ENCODE measurements at places on chromosomes 16 and 17.

DNA sequence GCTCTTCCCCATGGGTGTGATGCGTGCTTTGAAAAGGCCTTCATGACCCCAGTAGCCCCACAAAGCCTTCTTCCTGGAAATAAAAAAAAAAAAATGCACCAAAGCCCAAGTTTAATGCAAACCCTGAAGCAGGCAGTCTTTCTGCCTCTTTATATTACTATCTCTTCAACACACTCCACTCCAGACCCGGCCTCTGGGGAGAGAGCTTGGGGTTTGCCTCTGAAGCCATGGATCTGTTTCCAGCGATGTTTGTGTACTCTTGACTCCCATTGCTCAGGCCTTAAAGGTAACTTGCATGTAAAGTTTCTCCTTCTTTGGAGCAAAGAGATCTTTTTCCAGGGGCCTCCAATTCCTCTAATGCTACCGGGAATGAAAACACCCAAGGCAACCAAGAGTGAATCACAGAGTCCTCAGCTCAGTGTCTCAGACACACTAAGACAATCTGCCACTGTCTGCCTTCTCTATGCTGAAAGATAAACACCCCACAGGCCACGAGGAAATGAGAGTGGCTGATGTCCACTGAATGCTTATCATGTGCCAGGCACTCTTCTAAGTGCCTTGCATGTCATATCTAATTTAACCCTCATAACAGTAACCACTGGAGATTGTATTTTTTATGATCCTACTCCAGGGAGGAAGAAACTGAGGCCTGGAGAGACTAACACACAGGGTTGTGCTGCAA lies 56.4 kb upstream of the AKTIP start:
- H3K27me3 ChIP-seq: peaks cover 8% of the 10 kb centered on the region
- peaks cover 1% of the 10 kb centered on the region for H3K4me1 ChIP-seq
- no peak overlapping the region for H3K27ac ChIP-seq
- no peaks in the 10 kb centered on the region for H3K36me3 ChIP-seq
- DNase-seq: no peak

- peaks cover 5% of the 10 kb centered on the region for H3K27me3 ChIP-seq
- no peaks in the 10 kb centered on the region for H3K4me1 ChIP-seq
- no peak for DNase-seq
- no peaks in the 10 kb centered on the region for H3K36me3 ChIP-seq
- peak overlapping the region; percentile 99 for H3K4me3 ChIP-seq
- H3K27ac ChIP-seq: peak overlapping the region; percentile 62
These were observed 690 bp downstream of the NDE1 start for GRCh38 chr16:15650698-15651171.

GRCh38 chr17:28953444-28954118 lies 2.3 kb upstream of the PHF12 start:
- H3K4me3 ChIP-seq: peak overlapping the region; percentile 55
- no peaks in the 10 kb centered on the region for H3K36me3 ChIP-seq
- peaks cover 9% of the 10 kb centered on the region for H3K27me3 ChIP-seq
- no peak overlapping the region for H3K27ac ChIP-seq

DNA sequence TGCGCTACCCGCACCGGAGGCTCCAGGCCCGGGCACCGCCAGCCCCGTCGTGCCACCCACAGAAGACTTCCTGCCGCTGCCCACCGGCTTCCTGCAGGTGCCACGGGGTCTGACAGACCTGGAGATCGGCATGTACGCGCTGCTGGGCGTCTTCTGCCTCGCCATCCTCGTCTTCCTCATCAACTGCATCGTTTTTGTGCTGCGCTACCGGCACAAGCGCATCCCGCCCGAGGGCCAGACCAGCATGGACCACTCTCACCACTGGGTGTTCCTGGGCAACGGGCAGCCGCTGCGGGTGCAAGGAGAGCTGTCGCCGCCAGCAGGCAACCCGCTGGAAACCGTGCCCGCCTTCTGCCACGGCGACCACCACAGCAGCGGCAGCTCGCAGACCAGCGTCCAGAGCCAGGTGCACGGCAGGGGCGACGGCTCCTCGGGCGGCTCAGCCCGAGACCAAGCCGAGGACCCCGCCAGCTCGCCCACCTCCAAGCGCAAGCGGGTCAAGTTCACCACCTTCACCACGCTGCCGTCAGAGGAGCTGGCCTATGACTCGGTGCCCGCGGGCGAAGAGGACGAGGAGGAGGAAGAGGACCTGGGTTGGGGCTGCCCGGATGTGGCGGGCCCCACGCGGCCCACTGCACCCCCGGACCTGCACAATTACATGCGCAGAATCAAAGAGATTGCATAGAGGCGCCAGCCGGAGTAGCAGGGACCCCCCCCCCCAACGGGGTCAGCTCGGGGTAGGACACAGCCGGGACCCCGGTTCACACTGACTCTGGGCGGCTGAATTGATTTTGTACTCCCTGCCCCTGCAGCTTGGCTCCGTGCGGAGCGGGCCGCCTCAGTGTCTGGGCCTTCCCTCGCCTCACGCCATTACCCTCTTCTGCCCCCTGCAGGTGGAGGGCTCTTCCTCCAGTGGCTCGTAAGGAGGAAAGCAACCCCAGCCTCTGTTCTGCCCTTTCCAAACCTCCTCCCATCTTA lies 58.5 kb downstream of the TMEM132E start:
- peaks cover 4% of the 10 kb centered on the region for H3K36me3 ChIP-seq
- H3K4me1 ChIP-seq: peaks cover 12% of the 10 kb centered on the region
- no peak overlapping the region for H3K4me3 ChIP-seq

GRCh38 chr16:55622930-55623561 lies 32.7 kb upstream of the SLC6A2 start:
- H3K27me3 ChIP-seq: no peaks in the 10 kb centered on the region
- H3K27ac ChIP-seq: no peak overlapping the region
- H3K4me3 ChIP-seq: no peak overlapping the region

DNA sequence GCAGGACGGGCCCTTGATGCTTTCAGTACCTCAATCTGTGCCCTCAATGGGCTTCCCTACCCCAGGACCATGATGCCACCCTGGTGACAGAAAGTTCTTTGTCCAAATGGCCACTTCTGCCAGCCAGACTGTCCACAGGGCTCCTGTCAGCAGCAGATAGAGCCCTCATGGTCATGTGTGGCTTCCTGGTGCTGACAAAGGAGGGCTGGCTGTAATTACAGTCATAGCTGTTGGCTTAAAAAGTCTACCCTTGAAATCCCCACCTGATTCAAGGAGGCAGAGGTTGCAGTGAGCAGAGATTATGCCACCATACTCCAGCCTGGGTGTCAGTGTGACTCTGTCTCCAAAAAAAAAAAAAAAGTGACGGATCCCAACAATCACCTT lies 3.3 kb downstream of the TRPV2 start:
- peaks cover 11% of the 10 kb centered on the region for H3K4me1 ChIP-seq
- no peak overlapping the region for H3K27ac ChIP-seq
- H3K4me3 ChIP-seq: no peak overlapping the region
- DNase-seq: no peak
- H3K27me3 ChIP-seq: peaks cover 5% of the 10 kb centered on the region

DNA sequence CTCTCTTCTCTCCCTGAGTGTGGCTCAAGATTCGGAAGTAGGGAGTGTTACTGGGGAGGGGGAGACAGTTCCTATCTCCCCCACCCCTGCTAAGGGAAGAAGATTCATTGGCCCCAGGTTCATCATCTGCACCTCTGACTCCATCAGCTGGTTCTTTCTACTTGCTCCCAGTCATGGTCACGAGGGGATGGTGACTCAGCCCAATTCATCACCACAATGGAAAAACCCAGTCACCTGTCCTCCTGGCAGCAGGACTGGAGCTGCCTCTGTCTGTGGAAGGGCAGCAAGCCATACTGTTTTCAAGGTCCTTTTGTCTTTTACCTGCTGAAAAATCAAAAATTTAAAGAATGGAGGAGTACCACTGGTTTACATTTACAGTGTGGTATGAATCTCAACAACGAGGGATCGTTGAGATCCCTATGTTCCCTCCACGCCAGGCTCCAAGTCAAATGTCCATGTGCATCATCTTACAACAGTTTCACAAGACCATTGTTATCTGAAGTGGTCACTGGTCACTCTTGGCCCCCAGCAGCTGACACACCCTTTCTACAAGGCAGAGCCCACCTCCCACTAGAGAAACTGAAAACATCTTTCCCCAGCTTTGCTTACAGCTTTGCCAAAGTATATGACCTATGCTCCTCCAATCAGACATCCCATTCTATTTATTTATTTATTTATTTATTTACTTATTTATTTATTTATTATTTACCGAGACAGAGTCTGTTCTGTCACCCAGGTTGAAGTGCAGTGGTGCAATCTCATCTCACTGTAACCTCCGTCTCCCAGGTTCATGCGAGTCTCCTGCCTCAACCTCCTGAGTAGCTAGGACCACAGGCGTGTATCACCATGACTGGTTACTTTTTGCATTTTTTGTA lies 40.4 kb upstream of the NDRG4 start:
- H3K4me1 ChIP-seq: no peaks in the 10 kb centered on the region
- H3K27ac ChIP-seq: no peak overlapping the region
- H3K4me3 ChIP-seq: no peak overlapping the region
- peaks cover 3% of the 10 kb centered on the region for H3K36me3 ChIP-seq
- H3K27me3 ChIP-seq: peaks cover 12% of the 10 kb centered on the region
- DNase-seq: no peak

DNA sequence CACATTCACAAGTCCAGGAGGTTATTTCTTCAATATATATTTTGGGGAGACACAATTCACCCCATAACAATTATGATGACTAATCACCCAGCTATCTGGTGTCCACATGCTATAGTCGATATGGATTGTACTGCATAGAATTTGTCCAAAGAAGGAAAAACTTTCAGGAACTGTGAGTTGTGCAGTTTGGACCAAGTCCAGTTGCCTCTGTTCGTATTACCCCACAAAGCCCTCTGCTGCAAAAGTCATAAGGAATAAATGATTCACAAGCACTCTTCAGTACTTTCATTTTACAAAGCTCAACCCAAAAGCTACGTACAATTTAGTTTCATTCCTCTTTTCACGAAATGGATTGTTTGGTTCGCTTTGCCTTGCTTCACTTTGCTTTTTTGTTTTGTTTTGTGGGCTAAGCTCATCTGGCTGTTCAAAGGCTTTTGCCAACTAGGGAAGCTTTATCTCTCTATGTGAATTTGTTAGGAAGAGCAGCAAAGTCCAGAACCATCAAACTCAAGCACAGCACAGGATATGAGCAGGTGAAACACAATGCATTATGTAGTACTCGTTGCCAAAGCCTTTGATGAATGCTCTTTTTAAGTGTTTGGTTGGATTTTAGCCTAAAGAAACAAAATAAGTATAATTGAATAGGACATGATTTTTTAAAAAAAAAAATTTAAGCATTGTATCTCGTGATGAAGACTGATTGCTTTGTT lies 98.6 kb downstream of the ZNF18 start:
- H3K36me3 ChIP-seq: no peaks in the 10 kb centered on the region
- peaks cover 3% of the 10 kb centered on the region for H3K4me1 ChIP-seq
- H3K27ac ChIP-seq: peak overlapping the region; percentile 67
- no peak for DNase-seq
- H3K27me3 ChIP-seq: peaks cover 7% of the 10 kb centered on the region

DNA sequence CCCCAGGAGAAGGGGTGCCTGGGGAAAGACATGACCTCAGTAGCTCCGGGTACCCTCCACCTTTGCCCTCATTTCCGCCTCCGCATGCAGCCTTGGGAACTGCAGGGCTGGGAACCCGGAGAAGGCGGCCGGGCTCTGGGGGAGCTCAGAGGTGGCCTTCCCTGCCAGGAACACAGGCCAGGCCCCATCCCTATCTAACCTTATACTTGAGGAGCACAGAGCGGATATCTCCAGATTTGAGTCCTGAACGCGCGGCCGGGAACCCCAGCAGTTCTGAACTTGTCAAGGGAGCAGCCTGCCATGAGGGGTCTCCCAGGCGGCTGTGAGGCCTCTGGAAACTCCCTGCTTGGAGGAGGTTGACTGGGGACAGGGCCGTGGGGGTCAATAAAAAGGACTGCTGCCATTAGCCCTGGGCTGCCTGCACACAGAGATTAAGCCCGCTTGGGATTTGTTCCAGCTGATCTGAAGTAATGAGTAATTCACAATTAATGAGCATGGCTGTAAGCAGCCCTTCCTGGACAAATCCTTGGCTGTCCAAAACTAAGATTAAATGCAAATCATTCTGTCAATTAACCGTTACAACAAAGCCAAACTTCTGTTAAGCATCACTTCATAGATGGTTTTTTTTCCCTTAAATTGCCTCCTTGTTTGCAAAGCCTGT lies 26.3 kb upstream of the METRNL start:
- DNase-seq: no peak
- H3K36me3 ChIP-seq: no peaks in the 10 kb centered on the region
- no peak overlapping the region for H3K27ac ChIP-seq
- no peak overlapping the region for H3K4me3 ChIP-seq
- H3K4me1 ChIP-seq: peaks cover 3% of the 10 kb centered on the region

All from glutamatergic neuron (in vitro differentiated cells).